MCF 10A (cell line): ENCODE measurements at places on chromosomes 12 and 14.

GRCh38 chr14:37901978-37902377, 305.7 kb upstream of the SSTR1 start:
- H3K36me3 ChIP-seq = no peaks in the 10 kb centered on the region
- DNase-seq = peak; percentile 35
- H3K4me3 ChIP-seq = no peak overlapping the region

GRCh38 chr12:76108356-76108755, 23.9 kb upstream of the NAP1L1 start:
- no peaks in the 10 kb centered on the region for H3K36me3 ChIP-seq
- no peaks in the 10 kb centered on the region for H3K27me3 ChIP-seq
- no peaks in the 10 kb centered on the region for H3K4me1 ChIP-seq
- H3K27ac ChIP-seq = no peak overlapping the region
- DNase-seq = no peak

DNA sequence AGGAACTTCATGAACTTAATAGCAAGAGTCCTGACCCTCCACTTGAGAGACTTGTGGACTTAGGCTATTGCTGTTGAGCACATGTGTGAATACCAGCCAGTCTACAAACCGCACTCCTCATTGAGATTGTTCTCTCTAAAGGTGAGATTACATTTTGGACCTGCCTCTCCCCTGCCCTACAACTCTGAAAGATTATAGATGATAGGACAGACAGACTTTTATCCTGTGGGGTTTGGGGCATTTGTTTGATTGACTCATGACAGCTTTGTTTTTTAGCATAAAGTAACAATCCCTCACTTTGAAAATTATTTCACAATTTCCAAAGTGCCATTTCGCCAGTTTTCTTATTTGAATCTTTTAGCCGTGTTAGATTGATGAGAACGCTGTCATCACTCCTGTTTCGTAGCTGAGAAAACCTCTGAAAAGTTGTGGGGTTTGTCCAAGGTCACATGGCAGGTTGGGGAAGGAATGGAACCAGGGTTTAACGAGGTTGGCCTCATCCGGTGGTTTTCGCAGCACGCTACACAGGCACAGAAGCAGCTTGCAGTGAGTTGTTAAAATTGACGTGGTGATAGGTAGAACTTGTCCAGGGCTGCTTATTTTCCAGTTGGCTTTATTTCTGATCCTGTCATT, 836 bp downstream of the EVL start:
- H3K4me3 ChIP-seq = no peak overlapping the region
- DNase-seq = no peak
- no peaks in the 10 kb centered on the region for H3K36me3 ChIP-seq

DNA sequence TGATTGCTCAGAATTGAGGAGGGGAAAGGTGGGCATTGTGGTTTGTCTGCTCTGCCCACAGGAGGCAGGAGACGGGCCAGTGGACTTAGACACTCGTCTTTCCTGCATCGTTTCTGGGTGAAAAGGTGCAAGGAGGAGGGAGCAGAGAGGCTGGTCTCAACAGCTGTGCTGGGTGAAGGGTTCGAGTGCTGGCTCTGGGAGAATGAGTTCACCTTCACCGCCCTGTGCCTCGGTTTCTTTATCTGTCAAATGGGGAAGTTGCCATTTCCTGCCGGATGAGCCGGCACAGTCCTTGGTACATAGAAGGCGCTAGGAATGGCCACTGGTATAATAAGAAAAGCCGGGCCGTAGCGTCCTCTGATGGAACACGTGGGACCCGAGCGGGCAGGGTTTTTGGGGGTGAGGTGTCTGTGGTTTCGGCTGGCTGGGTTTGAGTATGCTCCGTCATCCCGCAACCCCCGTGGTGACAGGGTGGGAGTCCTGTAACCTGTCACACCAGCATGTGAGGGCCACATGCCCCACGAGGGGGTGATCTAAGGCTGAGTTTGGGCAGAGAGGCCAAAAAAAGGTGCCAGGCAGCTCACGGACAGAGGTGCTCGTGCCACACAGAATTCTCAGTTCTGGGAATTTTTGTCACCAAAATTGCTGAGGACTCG, 7.3 kb downstream of the BCL7A start:
- no peak overlapping the region for H3K27ac ChIP-seq
- no peaks in the 10 kb centered on the region for H3K27me3 ChIP-seq
- peak overlapping the region; percentile 31 for H3K4me3 ChIP-seq
- no peak for DNase-seq

- no peaks in the 10 kb centered on the region for H3K36me3 ChIP-seq
- H3K4me3 ChIP-seq = no peak overlapping the region
- no peak overlapping the region for H3K27ac ChIP-seq
- no peak for DNase-seq
- H3K4me1 ChIP-seq = no peaks in the 10 kb centered on the region
Measured at GRCh38 chr12:68462803-68463202, 130.6 kb upstream of the MDM1 start.

- H3K36me3 ChIP-seq = peaks cover 5% of the 10 kb centered on the region
- H3K27ac ChIP-seq = no peak overlapping the region
- no peak overlapping the region for H3K4me3 ChIP-seq
- H3K27me3 ChIP-seq = no peaks in the 10 kb centered on the region
- peaks cover 2% of the 10 kb centered on the region for H3K4me1 ChIP-seq
Measured at GRCh38 chr12:26528943-26529342, 304.1 kb downstream of the ITPR2 start.

DNA sequence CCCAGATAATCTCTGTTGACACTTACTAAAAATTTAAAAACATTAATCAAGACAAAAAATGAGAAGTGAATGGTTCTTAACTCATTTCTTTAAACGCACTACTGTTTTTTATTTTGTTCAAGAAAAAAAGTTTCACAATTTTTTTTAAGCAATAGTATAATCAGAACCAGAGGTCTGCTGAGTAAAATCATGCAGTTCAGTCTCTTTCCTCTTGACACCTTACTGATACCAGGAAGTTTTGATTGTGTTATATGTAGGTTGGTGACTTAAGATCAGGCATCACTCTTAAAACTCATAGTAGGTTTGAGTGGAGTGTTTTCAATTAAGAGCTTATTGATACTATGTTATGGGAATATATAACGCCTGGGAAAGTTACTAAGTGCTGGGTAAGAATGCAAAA, 121.4 kb downstream of the TRMT5 start:
- no peak overlapping the region for H3K4me3 ChIP-seq
- H3K36me3 ChIP-seq = peaks cover 15% of the 10 kb centered on the region
- peaks cover 12% of the 10 kb centered on the region for H3K4me1 ChIP-seq
- no peak overlapping the region for H3K27ac ChIP-seq
- no peaks in the 10 kb centered on the region for H3K27me3 ChIP-seq

- DNase-seq = no peak
- no peaks in the 10 kb centered on the region for H3K4me1 ChIP-seq
- no peaks in the 10 kb centered on the region for H3K36me3 ChIP-seq
- H3K4me3 ChIP-seq = no peak overlapping the region
- H3K27me3 ChIP-seq = no peaks in the 10 kb centered on the region
- no peak overlapping the region for H3K27ac ChIP-seq
Measured at GRCh38 chr14:99633918-99634317, 11.0 kb upstream of the HHIPL1 start.

DNA sequence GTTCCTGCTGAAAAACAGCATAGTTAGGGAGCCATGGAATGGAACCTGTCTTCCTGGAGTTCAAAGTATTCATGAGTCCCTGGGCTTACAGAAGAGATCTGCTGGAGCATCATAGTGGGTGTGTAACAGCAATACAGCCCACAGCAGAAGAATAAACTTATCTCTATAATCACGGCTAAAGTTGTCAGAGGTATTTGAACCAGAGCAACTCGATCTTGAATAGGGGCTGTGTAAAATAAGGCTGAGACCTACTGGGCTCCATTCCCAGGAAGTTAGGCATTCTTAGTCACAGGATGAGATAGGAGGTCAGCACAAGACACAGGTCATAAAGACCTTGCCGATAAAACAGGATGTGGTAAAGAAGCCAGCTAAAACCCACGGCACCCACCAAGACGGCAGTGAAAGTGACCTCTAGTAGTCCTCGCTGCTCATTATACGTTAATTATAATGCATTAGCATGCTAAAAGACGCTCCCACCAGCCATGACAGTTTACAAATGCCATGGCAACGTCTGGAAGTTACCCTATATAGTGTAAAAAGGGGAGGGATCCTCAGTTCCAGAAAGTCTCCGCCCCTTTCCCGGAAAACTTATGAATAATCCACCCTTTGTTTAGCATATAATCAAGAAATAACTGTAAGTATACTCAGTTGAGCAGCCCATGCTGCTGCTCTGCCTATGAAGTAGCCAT, 223.4 kb downstream of the PCNX1 start:
- H3K27ac ChIP-seq = no peak overlapping the region
- no peak overlapping the region for H3K4me3 ChIP-seq
- H3K4me1 ChIP-seq = peaks cover 11% of the 10 kb centered on the region

DNA sequence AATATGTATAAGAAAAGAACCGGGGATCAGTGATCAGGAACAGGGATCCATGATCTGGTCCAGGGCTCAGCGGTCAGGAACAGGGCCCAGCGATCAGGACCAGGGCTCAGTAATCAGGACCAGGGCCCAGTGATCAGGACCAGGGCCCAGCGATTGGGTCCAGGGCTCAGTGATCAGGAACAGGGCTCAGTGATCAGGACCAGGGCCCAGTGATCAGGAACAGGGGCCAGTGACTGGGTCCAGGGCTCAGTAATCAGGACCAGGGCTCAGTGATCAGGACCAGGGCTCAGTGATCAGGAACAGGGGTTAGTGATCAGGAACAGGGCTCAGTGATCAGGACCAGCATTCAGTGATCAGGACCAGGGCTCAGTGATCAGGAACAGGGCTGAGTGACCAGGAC, 56.3 kb downstream of the TMEM121 start:
- DNase-seq = no peak
- no peak overlapping the region for H3K27ac ChIP-seq
- H3K27me3 ChIP-seq = peaks cover 23% of the 10 kb centered on the region
- H3K4me3 ChIP-seq = no peak overlapping the region
- no peaks in the 10 kb centered on the region for H3K36me3 ChIP-seq

- H3K27me3 ChIP-seq = peaks cover 22% of the 10 kb centered on the region
- no peaks in the 10 kb centered on the region for H3K4me1 ChIP-seq
- no peak overlapping the region for H3K4me3 ChIP-seq
- no peak overlapping the region for H3K27ac ChIP-seq
- no peaks in the 10 kb centered on the region for H3K36me3 ChIP-seq
- no peak for DNase-seq
Measured at GRCh38 chr12:112559784-112560183, 141.0 kb downstream of the PTPN11 start.

- H3K27me3 ChIP-seq = no peaks in the 10 kb centered on the region
- H3K27ac ChIP-seq = no peak overlapping the region
- no peaks in the 10 kb centered on the region for H3K4me1 ChIP-seq
Measured at GRCh38 chr14:95413289-95414215, 93.8 kb upstream of the CLMN start.

DNA sequence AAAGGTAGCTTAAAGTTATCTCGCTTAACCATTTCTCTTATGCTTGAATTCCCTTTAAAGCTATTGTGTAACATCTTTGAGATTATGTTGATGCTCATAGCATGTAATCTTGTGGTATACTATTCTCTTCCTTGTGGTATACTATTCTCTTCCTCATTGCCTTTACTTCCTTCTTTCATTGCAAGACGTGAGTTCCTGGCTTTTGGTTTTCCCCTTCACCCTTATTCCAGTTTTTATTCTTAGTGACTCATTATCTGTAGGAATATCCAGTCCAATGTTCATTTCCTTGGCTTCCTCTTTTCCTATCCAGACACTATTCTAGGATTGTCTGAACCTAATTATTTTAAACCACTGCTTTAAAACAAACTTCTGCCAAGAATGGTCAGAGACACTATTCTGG, 564.0 kb downstream of the CCER1 start:
- H3K4me1 ChIP-seq = peaks cover 6% of the 10 kb centered on the region
- H3K27ac ChIP-seq = no peak overlapping the region
- no peaks in the 10 kb centered on the region for H3K36me3 ChIP-seq
- DNase-seq = no peak
- H3K4me3 ChIP-seq = no peak overlapping the region
- H3K27me3 ChIP-seq = no peaks in the 10 kb centered on the region

GRCh38 chr12:41339784-41340183, 151.7 kb downstream of the PDZRN4 start:
- H3K27me3 ChIP-seq = no peaks in the 10 kb centered on the region
- no peaks in the 10 kb centered on the region for H3K4me1 ChIP-seq
- DNase-seq = no peak
- H3K36me3 ChIP-seq = no peaks in the 10 kb centered on the region
- H3K27ac ChIP-seq = no peak overlapping the region

GRCh38 chr14:82776958-82777357, 1243.3 kb upstream of the SEL1L start:
- no peak for DNase-seq
- no peaks in the 10 kb centered on the region for H3K36me3 ChIP-seq
- H3K4me3 ChIP-seq = no peak overlapping the region
- no peaks in the 10 kb centered on the region for H3K4me1 ChIP-seq
- H3K27me3 ChIP-seq = no peaks in the 10 kb centered on the region

DNA sequence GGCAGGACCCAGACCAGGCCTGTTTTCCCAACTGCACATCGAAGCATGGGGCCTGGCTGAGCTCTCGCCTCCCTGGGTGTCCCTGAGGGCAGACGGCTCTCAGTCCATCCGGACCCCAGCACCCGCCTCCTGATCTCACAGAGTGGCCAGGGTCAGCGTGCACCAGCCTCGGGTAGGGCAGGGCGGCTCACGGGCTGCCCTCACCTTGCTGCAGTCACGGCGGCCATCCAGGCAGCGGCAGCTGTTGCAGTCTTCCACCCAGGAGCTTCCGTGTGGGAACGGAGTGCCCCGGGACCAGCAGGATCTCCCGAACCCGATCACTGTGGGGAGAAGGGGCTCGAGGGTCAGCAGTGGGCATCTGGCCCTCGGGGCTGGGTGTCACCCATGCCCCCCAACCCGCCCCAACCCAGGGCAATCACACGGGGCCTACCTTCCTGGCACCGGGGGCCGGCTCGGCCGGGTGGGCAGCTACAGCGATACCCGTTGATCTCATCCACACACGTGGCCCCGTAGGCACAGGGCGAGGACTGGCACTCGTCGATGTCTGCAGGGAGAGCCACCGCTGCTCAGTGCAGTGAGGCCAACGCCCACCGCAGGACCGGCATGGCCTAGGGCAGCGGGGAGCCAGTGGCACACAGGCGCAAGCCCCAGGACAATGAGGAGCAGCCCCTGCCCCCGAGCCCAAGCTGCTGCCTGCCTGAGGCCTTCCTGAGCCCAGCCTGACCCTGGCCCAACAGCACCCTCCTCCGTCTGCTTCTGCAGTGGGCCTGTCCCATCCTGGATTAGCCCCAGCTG, 22.2 kb downstream of the JAG2 start:
- no peaks in the 10 kb centered on the region for H3K27me3 ChIP-seq
- no peak overlapping the region for H3K4me3 ChIP-seq
- H3K27ac ChIP-seq = no peak overlapping the region
- H3K36me3 ChIP-seq = peaks cover 20% of the 10 kb centered on the region
- no peaks in the 10 kb centered on the region for H3K4me1 ChIP-seq

DNA sequence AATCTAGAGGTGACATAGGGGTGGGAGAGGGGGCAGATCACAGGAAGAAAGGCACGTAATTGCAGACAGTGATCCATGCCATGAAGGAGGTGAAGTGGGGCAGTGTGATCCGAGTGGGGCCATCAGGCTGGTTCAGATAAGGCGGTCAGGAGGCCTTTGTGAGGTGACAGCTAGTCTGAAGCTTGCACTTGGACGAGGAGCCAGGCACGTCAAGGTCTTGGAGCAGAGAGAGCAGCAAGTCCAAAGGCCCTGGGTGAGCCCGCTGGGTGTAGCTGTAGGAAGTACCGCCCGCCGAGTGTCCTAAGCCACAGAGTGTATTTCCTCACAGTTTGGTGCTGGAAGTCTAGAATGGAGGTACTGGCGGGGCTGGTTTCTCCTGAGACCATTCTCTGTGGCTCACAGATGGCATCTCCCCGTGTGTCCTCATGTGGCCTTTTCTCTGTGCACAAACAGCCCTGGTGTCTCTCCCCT, 23.6 kb downstream of the RHOF start:
- H3K27ac ChIP-seq = no peak overlapping the region
- H3K4me3 ChIP-seq = no peak overlapping the region
- H3K36me3 ChIP-seq = no peaks in the 10 kb centered on the region
- no peak for DNase-seq
- no peaks in the 10 kb centered on the region for H3K27me3 ChIP-seq
